Heart right ventricle (tissue), 16 donors: ENCODE measurements at places on chromosomes 1 and 21. TPM values are rescaled to one million over a fixed set of nuclear protein-coding genes. Genes with fewer than 3 reads are reported as not detected.

GRCh38 chr1:45716700-45717099 lies 28.7 kb downstream of the TMEM69 start:
- DNase-seq = no peak

DNA sequence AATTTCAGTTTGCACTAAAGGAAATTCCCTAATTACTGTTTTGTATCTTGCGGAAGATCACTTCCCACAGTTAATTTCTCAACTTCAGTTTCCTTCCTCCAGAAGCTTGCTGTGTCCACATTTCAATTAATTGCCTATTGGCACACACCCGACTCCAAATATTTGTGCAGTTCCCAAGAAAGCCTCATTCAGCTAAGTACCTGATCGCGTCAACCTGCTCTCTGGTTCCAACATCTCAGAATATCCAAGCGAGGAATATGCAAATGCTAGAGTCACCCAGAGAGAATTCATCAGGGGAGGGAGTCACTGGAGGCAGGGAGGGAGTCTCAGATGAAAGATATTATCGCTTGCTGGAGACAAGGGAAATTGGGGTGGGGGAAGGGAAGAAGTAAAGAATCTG lies 351.3 kb downstream of the RRAGC start:
- DNase-seq = no peak

GRCh38 chr1:205141236-205142101 lies 19.7 kb upstream of the RBBP5 start:
- peak; percentile 31 for DNase-seq

- DNase-seq = no peak
Observed at GRCh38 chr21:33800753-33801423, 114.7 kb downstream of the ATP5PO start.

DNA sequence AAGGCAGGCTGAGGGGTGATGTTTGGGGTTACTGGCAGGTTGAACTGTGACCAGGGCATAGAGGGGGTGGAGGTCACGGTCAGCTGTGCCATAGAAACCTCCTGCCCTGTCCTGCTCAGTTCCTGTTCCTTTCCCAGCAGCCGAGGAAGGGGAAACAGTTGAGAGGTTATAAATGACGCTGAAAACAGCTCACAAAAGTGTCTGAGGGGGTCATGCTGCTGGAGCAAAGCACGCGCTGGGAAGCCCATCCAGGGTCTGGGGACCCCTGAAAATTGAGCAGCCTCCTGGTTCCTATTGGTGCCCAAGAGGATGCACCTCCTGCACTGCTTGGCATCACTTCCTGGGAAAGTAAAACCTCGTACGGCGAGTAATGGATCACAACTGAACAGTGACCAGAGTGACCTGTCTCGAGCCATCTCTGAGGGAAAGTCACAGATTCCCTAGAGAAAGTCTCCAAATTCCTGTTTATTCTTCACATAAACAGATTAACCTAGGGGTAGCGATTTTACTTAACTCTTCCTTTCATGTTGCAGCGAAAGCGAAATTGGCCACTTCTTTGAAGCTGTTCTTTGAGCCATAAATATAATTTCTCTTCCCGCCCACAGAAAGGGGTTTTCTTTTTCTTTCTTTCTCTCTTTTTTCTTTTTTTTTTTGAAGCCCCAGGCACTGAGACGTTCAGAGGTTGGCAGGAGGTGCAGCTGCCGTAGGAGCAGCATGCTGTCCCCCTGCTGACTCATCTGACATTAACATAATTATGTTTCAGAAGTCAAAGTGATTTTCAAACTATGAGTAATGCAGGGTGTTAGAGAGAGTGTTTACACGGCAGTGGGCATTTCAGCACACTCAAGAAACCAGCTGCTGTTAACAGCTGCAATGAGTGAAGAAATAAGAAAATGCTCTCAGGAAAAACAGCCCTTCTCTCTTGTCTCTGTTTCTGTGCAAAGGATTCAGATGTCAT lies 41.8 kb upstream of the ATF3 start:
- DNase-seq = no peak

DNA sequence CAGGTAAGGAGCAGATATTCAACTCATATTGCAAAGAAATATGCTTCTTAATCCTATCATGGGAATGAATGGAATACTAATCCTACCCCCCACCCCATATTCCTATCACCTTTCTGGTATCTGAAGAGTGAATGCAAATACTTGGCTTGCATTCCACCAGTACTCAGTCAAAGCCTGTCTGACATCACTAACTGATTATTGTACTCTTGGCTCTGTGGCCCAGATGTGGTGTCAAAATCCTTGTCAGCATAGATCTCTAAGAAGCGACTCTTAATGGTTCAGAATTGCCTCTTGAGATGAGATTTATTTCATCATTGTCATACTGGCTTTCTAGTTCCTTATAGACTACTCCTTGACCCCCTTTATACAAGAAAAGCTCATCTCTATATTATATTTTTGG lies 604.6 kb downstream of the ADGRL2 start:
- DNase-seq = no peak

DNA sequence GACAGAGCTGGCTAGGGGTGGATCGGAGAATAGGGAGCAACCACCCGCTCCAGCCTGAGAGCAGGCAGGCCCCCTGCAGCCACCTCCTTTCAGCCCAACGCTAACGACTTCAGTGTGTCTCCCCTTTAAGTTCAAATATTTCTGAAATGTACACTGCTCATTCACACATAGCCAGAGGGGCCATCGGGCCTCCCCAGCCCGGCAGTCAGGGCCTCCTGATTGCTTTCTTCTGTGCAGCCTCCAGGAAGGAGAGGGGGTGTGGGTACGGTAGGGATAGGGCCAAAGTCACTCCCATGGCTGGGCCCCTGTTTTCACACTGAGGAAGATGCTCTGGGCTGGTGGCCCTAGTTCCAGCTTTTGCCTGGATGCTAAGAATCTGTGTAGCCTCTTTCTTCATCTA lies 64.8 kb downstream of the EPHB2 start:
- no peak for DNase-seq

The GBP7 gene
- not detected for total RNA-seq

- DNase-seq = no peak
Observed at GRCh38 chr21:30468900-30469714, 11.1 kb downstream of the KRTAP19-1 start.

DNA sequence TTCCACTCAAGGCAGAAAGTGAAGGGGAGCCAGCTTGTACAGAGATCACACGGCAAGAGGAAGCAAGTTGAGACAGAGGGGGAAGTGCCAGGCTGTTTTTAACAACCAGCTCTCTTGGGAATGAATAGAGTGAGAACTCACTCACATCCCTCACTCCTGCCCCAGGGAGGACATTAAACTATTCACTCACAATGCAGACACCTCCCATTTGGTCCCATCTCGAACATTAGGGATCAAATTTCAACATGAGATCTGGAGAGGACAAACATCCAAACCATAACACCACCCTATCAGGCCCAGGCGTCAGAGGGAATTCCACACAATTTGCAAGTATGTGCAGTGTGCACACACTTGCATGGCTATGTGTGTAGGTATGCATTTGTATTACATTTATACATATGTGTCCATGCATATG lies 62.7 kb downstream of the DMAP1 start:
- DNase-seq = no peak

The UBE2U gene
- total RNA-seq = not detected

GRCh38 chr1:58082596-58082995 lies 463.9 kb downstream of the OMA1 start:
- DNase-seq = no peak

DNA sequence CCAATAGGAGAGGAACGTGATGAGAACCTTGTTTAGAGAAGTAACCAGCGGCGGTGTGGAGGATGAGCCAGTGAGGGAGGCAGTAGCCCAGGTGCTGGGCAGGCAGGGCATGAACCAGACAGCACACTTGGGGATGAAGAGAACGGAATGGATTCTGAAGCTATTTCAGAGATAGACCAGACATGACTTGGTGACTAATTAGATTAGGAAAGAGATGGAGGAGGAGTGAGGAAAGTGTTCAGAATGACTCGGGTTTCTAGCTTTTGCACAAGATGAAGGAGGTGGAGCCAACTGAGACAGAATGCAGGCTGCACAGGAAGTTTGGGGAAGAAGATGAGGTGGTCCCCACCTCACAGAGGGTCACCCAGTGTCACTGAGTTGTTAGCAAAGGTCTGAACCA lies 5.1 kb downstream of the PEF1 start:
- no peak for DNase-seq

GRCh38 chr21:46636181-46636512 lies 673 bp downstream of the PRMT2 start:
- DNase-seq = no peak

DNA sequence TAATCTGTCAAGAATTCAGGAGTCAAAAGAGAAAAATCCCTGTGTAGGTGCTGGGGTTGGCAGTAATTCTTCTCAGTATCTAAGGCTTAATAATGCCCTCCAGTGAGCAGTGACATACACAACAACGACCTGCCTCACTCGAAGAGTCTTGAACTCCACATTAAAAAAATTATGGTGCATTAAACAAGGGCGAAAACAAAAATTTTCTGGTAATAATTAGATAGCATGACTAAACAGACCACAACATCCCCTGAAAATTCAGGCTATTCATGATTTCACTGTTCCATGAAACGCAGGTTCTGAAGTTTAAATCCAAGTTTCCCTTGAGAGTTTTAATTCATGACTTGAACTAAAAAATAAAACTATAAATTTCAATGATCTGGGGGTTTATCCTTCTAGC lies 5.1 kb downstream of the SRSF4 start:
- no peak for DNase-seq

The RIPPLY3 gene
- not detected for total RNA-seq

GRCh38 chr1:25462732-25463131 lies 32.0 kb downstream of the MACO1 start:
- DNase-seq = no peak

The PWP2 gene
- 14.8 TPM for total RNA-seq

DNA sequence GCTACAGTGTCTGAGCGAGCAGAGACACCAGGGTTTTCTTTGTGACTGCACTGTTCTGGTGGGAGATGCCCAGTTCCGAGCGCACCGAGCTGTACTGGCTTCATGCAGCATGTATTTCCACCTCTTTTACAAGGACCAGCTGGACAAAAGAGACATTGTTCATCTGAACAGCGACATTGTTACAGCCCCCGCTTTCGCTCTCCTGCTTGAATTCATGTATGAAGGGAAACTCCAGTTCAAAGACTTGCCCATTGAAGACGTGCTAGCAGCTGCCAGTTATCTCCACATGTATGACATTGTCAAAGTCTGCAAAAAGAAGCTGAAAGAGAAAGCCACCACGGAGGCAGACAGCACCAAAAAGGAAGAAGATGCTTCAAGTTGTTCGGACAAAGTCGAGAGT lies 2.7 kb downstream of the ZBTB18 start:
- DNase-seq = no peak
